B cell (primary cell): ENCODE measurements at places on chromosomes 4 and X. TPM values are rescaled to one million over a fixed set of nuclear protein-coding genes. Genes with fewer than 3 reads are reported as not detected.

DNA sequence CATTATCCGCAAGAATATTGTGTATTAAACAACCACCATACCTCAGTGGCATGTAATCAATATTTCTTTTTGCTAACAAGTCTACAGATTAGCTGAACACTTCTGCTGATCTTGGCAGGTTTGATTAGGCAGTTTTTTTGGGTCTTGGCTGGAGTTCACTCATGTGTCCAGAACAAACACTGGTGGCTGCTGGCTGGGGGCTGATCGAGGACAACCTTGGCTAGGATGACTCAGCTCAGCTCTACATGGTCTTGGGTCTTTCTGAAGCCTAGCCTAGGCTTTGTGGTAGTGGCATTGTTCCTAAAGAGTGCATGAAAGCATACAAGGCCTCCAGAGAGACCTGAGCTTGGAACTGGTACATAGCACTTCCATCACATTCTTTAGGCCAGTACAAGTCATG, 41.1 kb downstream of the PPEF1 start:
- H3K36me3 ChIP-seq, result no peaks in the 10 kb centered on the region
- no peaks in the 10 kb centered on the region for H3K27me3 ChIP-seq
- no peaks in the 10 kb centered on the region for H3K4me1 ChIP-seq
- no peak overlapping the region for H3K27ac ChIP-seq

DNA sequence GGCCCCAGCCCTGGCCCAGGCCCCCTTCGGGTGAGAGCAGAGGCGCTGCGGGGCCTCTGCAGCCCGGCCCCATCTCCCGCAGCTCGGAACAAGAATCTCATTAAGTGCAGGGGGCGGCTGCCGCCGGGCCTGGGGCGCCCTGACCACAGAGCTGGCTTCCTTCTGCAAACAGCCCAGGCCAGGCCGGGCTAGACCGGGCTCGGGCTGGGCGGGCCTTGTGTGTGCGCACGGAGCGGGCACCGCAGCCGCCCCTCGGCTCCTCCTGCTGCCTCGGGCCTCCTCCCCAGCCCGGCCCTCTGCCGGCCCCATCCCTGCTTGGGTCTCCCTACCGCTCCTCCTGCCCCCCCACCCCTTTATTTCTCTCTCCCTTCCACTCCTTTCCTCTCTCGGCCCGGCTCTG, 83.3 kb downstream of the EFNB1 start:
- no peaks in the 10 kb centered on the region for H3K27me3 ChIP-seq
- H3K36me3 ChIP-seq, result no peaks in the 10 kb centered on the region
- DNase-seq, result no peak
- no peaks in the 10 kb centered on the region for H3K4me1 ChIP-seq
- no peak overlapping the region for H3K27ac ChIP-seq

DNA sequence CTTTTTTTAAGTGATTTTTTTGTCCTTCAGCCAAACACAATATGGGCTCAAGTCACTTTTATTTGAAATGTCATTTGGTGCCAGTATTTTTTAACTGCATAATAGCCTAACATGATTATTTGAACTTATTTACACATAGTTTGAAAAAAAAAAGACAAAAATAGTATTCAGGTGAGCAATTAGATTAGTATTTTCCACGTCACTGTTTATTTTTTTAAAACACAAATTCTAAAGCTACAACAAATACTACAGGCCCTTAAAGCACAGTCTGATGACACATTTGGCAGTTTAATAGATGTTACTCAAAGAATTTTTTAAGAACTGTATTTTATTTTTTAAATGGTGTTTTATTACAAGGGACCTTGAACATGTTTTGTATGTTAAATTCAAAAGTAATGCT, 62.1 kb downstream of the EDNRA start:
- no peak for DNase-seq
- H3K27ac ChIP-seq, result no peak overlapping the region
- no peak overlapping the region for H3K4me3 ChIP-seq
- no peaks in the 10 kb centered on the region for H3K36me3 ChIP-seq
- H3K4me1 ChIP-seq, result no peaks in the 10 kb centered on the region

GRCh38 chr4:140742838-140743193, 13.4 kb downstream of the TBC1D9 start:
- H3K36me3 ChIP-seq, result no peaks in the 10 kb centered on the region
- H3K4me3 ChIP-seq, result peak overlapping the region; percentile 59
- H3K4me1 ChIP-seq, result peaks cover 75% of the 10 kb centered on the region
- peak overlapping the region; percentile 89 for H3K27ac ChIP-seq
- DNase-seq, result no peak

GRCh38 chrX:120269373-120270035, 18.9 kb downstream of the ZBTB33 start:
- no peaks in the 10 kb centered on the region for H3K27me3 ChIP-seq
- H3K36me3 ChIP-seq, result no peaks in the 10 kb centered on the region
- peaks cover 3% of the 10 kb centered on the region for H3K4me1 ChIP-seq
- peak overlapping the region; percentile 5 for H3K27ac ChIP-seq

DNA sequence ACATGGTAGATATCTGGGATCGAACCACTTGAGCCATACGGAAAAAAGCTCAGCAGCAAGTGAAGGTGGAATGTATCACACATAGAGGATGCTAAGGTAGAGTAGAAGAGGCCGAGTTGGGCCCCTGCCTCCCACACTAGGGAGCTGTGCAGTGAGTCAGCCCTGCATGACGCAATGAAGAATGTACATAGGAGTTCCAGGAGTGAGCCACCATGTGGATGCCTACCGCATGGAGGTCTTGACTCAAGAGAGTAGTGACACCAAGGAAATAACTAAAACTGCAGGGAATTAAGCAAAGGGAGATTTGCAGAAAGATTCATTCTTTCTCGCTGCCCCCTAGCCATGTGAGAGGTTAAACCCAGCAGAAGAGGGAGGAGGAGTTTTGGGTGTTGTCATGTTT, 389.6 kb upstream of the IGFBP7 start:
- H3K36me3 ChIP-seq, result no peaks in the 10 kb centered on the region
- no peak overlapping the region for H3K4me3 ChIP-seq
- H3K27ac ChIP-seq, result no peak overlapping the region
- H3K27me3 ChIP-seq, result no peaks in the 10 kb centered on the region
- H3K4me1 ChIP-seq, result no peaks in the 10 kb centered on the region

GRCh38 chr4:6680372-6681034, 13.2 kb upstream of the S100P start:
- H3K27ac ChIP-seq, result no peak overlapping the region
- DNase-seq, result no peak
- H3K4me3 ChIP-seq, result no peak overlapping the region
- no peaks in the 10 kb centered on the region for H3K27me3 ChIP-seq

- H3K27ac ChIP-seq, result no peak overlapping the region
- H3K4me3 ChIP-seq, result no peak overlapping the region
- DNase-seq, result no peak
- no peaks in the 10 kb centered on the region for H3K36me3 ChIP-seq
Measured at GRCh38 chr4:158857951-158858350, 89.1 kb downstream of the FNIP2 start.

GRCh38 chrX:107324493-107325310, 118.3 kb downstream of the DNAAF6 start:
- H3K27ac ChIP-seq, result no peak overlapping the region

CT55 gene
- not detected in 2 replicates for total RNA-seq
